Activated CD8-positive, alpha-beta memory T cell treated with anti-CD3 and anti-CD28 coated beads, Interleukin-2, amount 10 ng/mL, durations not matched to agents 7 days and 5 days (primary cell): ENCODE measurements at places on chromosomes 13 and 19. TPM values are rescaled to one million over a fixed set of nuclear protein-coding genes. Genes with fewer than 3 reads are reported as not detected.

- H3K36me3 ChIP-seq, result no peaks in the 10 kb centered on the region
- H3K4me1 ChIP-seq, result no peaks in the 10 kb centered on the region
- H3K27ac ChIP-seq, result no peak overlapping the region
- no peaks in the 10 kb centered on the region for H3K27me3 ChIP-seq
Measured at GRCh38 chr13:79966059-79966458, 374.9 kb downstream of the SPRY2 start.

IL4I1 gene
- total RNA-seq, result 1.7 TPM

CHMP2A gene
- 96.4 TPM for total RNA-seq

GRCh38 chr13:112733112-112733511 is 43.3 kb downstream of the ATP11A start:
- H3K4me3 ChIP-seq, result no peak overlapping the region
- H3K27me3 ChIP-seq, result no peaks in the 10 kb centered on the region
- no peak overlapping the region for H3K27ac ChIP-seq
- no peaks in the 10 kb centered on the region for H3K4me1 ChIP-seq
- DNase-seq, result no peak
- H3K36me3 ChIP-seq, result no peaks in the 10 kb centered on the region

DLEU7 gene
- total RNA-seq, result not detected

- no peaks in the 10 kb centered on the region for H3K27me3 ChIP-seq
- no peak for DNase-seq
- peak overlapping the region; percentile 41 for H3K4me3 ChIP-seq
- H3K36me3 ChIP-seq, result peaks cover 74% of the 10 kb centered on the region
Measured at GRCh38 chr19:4109626-4109945, 14.3 kb downstream of the MAP2K2 start.

DNA sequence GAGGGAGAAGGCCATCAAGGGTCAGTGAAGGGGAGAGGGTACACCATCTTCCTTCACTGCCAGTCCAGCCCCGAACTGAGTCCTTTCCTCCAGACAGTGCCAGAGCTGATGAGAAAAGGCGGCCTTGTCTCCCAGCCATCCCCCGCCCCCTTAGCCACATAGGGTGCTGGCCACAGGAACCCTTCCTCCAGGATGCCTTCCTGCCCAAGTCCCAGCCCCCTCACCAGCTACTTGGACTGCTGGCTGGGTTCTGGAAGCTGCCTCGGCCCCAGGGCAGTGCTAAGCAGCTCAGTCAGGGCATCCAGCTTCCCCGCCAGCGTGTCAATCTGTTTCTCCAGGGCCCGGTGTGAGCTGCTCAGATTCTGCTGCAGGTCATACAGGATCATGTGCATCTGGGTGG is 12.6 kb upstream of the SMG9 start:
- H3K27me3 ChIP-seq, result no peaks in the 10 kb centered on the region
- H3K4me3 ChIP-seq, result no peak overlapping the region
- no peak for DNase-seq
- H3K27ac ChIP-seq, result peak overlapping the region; percentile 94
- peaks cover 53% of the 10 kb centered on the region for H3K4me1 ChIP-seq

CRYL1 gene
- 13.1 TPM for total RNA-seq

GRCh38 chr13:62598708-62599107 is 1183.1 kb upstream of the PCDH20 start:
- no peak for DNase-seq
- H3K4me3 ChIP-seq, result no peak overlapping the region
- no peaks in the 10 kb centered on the region for H3K4me1 ChIP-seq

CGB8 gene
- not detected for total RNA-seq

DNA sequence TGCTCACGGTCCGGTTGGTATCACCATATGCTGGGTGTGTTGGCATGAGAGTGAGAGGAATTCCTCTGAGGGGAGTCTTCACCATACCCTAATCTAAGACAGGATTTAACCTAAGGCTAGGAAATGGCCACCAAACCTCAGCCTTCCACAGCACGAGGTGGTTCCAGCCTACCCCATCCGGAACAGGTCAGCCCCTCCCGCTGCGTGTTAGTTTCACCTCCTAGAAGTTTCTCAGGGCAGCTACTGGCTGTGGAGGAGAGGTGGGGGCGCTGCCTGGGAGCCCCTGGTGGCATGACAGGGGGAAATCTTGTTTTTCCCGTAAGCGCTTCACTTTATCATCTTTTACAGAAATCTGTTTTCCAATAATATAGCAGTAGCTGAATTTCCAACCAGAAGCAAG is 55.1 kb downstream of the RGCC start:
- H3K36me3 ChIP-seq, result no peaks in the 10 kb centered on the region
- no peak for DNase-seq
- H3K4me3 ChIP-seq, result no peak overlapping the region

DNA sequence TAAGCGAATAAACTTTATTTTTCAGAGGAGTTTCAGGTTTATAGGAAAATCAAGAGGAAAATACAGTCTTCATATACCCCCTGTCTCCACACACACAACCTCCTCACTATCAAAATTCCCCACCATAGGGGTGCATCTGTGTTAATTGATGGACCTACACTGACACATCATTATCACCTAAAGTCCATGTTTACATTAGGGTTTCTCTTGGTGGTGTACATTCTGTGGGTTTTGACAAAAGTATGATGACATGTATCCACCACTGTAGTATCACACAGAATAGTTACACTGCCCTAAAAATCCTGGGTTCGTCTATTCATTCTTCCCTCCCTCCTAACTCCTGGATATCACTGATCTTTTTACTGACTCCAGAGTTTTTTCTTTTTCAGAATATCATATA is 654.2 kb downstream of the UQCRFS1 start:
- H3K36me3 ChIP-seq, result no peaks in the 10 kb centered on the region
- H3K4me1 ChIP-seq, result no peaks in the 10 kb centered on the region
- H3K27me3 ChIP-seq, result no peaks in the 10 kb centered on the region
- DNase-seq, result no peak

CYP4F11 gene
- not detected for total RNA-seq

GRCh38 chr19:27935669-27936068 is 1277.3 kb downstream of the UQCRFS1 start:
- no peaks in the 10 kb centered on the region for H3K36me3 ChIP-seq
- H3K27me3 ChIP-seq, result no peaks in the 10 kb centered on the region
- no peak overlapping the region for H3K27ac ChIP-seq
- no peaks in the 10 kb centered on the region for H3K4me1 ChIP-seq
- no peak overlapping the region for H3K4me3 ChIP-seq

TEKTIP1 gene
- total RNA-seq, result 5.7 TPM

DNA sequence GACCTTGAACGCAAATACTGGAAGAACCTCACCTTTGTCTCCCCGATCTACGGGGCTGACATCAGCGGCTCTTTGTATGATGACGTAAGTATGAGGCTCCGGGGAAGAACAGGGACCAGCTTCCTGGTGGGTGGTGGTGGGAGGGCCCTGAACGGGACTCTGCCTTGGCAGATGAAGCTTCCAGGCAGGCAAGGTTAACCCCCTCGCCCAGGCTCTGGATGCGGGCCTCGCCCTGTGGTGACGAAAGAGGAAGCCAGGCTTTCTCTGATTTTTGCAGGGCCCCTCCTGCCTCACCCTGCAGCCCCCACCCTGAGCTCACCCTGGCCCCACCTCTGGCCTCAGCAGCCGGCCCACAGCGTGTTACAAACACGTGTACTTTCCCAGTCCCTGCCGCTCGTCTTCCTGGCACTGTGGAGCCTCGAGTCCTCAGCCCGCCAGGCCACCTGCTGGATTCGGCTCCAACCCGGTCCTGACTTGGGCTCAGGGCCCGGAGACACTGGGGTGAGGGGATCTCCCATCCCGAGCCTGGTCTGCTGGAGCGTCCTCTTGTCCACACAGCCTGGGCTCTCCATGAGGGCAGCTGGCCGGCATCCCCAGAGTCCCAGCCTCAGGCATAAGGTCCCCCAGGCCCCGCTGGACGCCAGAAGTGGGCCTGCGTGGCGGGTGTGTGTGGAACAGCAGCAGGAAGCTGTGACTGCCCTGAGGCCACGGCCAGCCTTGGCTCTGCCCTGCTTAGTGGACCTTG is 72.4 kb downstream of the KDM4B start:
- H3K27me3 ChIP-seq, result no peaks in the 10 kb centered on the region
- no peaks in the 10 kb centered on the region for H3K4me1 ChIP-seq
- no peak overlapping the region for H3K4me3 ChIP-seq
- no peak for DNase-seq
- no peak overlapping the region for H3K27ac ChIP-seq

CDADC1 gene
- total RNA-seq, result 12.4 TPM

- no peaks in the 10 kb centered on the region for H3K36me3 ChIP-seq
- H3K27me3 ChIP-seq, result peaks cover 24% of the 10 kb centered on the region
- H3K27ac ChIP-seq, result no peak overlapping the region
- no peak for DNase-seq
- H3K4me3 ChIP-seq, result no peak overlapping the region
Measured at GRCh38 chr13:72653506-72653905, 73.9 kb downstream of the MZT1 start.

ZNF154 gene
- 5.6 TPM for total RNA-seq

DNA sequence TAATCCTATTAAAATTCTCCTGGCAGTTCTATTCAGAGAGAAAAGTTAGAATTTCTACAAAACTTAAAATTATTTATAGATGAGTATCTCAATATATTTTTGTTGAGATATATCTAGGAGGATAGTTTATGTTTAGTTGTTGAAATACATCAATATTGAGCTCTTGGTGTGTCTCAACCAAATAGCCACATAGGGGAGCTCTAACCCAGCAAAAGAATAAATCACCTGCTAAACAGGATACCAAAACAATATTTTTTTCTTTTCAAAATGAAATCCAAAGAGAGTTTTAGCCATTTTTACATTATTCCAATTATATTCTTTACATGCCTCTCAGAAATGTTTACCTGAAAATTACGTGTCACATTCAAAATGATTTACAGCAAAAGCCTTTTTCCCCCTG is 954.7 kb downstream of the SLITRK6 start:
- DNase-seq, result no peak
- H3K27ac ChIP-seq, result no peak overlapping the region

PRR19 gene
- total RNA-seq, result 0.89 TPM

DNA sequence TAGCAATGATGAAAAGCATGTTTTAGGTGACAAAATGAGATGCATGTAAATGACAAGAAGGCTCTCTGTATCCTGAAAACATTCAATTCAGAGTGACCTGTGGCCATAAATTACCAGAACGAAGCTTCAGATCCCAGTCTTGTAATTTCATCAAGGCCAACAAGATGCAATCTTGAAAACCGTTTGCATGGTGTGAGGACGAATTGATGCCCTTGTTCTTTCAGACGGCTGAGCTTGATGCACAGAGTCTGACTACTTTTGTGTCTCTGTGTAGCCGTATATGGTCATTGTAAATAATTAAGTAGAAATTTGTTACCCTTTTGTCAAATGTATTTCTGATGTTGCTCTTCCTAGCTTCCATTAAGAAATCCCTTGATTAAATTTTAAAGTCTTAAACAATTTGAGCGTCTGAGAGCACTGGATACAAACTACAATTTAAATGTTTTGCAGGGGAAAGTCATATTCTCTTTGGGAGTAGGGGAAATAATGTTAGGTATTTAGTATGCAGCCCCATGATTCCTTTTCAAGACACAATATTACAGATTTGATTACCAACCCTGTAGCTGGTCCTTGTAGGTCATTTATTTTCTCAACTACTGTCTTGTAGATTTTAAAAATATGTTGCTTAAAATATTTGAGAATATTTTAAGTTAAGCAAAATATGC is 125.8 kb upstream of the PCDH9 start:
- no peak for DNase-seq
- no peak overlapping the region for H3K27ac ChIP-seq
- no peaks in the 10 kb centered on the region for H3K27me3 ChIP-seq
- no peaks in the 10 kb centered on the region for H3K4me1 ChIP-seq
- H3K36me3 ChIP-seq, result no peaks in the 10 kb centered on the region

TMEM145 gene
- total RNA-seq, result 0.15 TPM

- no peak overlapping the region for H3K27ac ChIP-seq
- H3K27me3 ChIP-seq, result no peaks in the 10 kb centered on the region
- no peak overlapping the region for H3K4me3 ChIP-seq
- no peak for DNase-seq
- no peaks in the 10 kb centered on the region for H3K36me3 ChIP-seq
Measured at GRCh38 chr13:41652735-41653361, 195.5 kb downstream of the RGCC start.

ATP4A gene
- not detected for total RNA-seq

DNA sequence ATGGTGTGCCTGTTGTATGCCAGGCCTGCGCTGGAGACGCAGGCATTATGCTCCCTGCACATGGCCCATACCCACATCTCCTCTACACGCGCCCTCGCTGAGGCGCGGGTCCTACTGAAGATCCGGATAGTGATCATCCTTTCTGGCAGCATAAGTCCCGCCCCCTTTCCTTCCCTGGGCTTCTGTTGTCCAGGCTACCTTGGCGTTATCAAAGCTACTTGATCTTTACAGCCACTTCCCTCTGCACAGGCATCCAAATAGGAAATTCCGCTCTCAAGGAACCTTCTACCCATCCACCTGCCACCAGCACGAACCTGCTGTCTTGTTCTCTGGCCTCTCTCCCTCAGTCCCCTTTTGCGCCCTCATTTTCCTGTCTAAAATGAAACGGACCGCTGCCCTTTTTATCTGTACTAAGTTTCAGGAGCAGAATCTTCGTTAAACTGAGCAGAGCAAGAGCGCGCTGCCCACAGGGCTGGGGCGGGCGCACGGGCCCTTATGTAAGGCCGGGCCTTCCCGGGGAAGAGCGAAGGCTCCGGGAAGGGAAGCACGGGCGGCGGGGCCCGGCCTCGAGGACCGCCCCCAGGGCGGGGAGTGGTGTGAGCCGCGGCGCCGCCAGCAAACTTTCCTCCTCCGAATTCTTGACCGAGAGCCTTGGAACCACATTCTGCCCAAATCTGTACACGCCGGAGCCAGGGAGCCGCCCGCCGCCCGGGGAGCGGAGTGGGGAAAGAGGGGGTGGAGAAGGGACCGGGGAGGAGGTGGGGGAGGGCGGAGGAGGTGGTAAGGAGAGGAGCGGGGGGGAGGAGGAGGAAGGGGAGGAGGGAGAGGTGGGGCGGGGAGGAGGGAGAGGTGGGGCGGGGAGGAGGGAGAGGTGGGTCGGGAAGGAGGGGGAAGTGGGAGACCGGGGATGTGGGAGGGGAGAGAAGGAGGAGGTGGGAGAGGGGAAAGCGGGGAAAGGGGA is 920 bp upstream of the UBE2L5 start:
- H3K4me3 ChIP-seq, result peak overlapping the region; percentile 67
- peaks cover 14% of the 10 kb centered on the region for H3K4me1 ChIP-seq
- H3K36me3 ChIP-seq, result no peaks in the 10 kb centered on the region
- peak overlapping the region; percentile 30 for H3K27ac ChIP-seq
- peaks cover 6% of the 10 kb centered on the region for H3K27me3 ChIP-seq
- peak; percentile 59 for DNase-seq
